ENCODE measurements at places on chromosomes 11 and 22.

DNA sequence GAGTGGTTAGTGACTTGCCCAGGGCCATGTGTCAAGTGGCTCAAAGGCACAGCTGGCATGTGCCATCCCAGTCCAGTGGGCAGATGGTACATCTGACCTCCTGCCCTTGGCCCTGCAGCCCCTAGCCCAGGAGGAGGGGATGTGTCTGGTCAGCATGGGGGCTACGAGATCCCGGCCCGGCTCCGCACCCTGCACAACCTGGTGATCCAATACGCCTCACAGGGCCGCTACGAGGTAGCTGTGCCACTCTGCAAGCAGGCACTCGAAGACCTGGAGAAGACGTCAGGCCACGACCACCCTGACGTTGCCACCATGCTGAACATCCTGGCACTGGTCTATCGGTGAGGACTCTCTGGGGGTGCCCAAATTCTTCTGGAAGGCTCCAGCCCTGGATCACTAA is 5.7 kb upstream of the RAB1B start:
- no peak for DNase-seq

DNA sequence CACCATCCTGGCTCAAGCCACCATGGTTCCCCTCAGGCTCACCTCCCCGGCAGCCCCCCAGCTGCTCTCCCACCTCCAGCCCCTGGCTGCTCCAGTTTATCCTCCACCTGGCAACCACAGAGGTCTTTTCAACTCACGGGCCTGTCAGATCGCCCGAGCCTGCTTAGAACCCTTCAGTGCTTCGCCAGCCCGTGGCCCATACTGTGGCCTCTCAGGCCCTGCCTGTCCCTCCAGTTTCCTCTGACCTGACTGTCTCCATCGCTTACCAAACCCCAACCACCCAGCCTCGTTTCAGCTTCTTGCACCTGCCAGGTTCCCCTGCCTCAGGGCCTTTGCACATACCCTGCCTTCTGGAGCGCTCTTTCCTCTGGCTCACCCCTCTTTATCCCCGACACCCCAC is 6.9 kb downstream of the KCNC1 start:
- DNase-seq, result no peak

GRCh38 chr11:133064961-133065360 is 467.3 kb downstream of the OPCML start:
- DNase-seq, result no peak

- no peak for DNase-seq
Measured at GRCh38 chr11:83520849-83521248, 234.7 kb upstream of the CCDC90B start.

DNA sequence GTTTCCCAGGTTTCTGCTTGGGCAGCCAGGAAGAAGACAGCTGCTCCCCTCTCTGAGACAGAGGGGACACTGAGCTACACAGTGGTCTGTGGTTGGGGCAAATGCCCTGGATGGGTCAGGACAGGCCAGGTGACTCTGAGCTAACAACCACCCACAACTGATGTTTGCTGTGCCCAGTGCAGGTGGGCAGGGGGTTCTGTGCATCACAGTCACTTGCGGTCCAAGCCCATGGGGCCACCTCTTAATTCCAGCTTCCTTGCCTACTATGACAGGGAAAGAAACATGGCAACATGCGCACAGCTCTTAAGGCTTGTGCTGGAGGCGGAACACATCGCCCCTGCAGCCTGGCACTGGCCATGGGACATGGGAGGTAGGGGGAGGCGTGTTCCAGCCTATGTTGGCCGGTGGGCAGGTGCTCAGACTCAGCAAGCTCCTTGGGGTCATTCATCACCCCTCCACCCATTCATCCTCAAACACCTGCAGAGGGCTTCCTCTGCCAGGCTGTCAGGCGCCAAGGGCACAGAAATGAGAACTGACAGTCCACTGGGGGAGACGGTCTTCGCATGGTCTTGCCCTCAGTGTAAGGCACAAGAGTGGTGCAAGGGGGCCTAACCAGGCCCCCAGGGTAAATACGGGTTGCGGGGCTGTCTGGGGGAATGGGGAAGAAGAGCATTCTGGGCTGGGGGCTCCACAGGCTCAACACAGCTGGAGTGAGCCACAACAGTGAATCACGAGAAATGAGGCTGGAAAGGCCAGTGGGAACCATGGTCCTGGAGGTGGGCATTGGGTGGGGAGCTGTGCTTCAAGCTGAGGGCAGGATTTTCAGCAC is 55.6 kb downstream of the ARFGAP3 start:
- no peak for DNase-seq

DNA sequence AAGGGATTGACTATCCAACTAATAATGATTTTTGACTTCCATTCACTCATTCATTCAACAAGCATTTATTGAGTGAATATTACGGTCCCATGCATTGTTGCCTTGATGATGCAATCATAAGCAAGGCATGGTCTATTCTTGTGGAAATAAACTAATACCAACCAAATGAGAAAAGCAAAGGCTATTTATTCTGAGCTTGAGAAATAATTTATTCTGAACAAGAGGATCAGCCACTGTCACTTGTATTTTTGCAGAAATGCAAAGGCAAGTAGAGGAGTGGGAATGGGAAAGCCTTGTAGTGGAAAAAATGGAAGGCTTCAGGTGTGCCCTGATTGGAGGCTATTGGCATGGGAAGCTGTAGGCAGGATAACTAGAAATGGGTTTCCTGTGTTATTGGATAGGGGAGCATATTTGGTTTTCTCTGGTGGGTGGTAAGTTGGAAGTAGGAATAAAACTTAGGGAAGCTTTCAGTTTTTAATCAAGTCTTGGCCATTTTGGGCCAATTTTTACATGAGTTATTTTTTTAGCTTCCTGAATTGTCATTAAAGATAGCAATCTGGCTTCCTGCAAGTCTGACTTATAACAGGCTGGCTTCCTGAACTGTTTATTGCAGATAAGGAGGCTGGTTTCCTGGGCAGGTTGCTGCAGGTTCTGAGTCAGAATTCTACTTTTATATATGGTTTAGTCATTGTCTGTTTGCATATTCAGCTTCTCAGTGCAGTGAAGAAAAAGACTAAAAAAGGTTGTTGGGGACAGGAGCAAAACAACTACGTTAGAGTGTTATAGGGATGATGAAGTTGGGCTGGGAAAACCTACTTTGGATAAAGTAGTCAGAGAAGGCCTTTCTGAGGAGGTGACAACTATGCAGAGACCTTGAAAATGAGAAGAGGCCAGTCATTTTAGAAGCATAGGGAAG is 106.7 kb downstream of the APIP start:
- DNase-seq, result no peak

DNA sequence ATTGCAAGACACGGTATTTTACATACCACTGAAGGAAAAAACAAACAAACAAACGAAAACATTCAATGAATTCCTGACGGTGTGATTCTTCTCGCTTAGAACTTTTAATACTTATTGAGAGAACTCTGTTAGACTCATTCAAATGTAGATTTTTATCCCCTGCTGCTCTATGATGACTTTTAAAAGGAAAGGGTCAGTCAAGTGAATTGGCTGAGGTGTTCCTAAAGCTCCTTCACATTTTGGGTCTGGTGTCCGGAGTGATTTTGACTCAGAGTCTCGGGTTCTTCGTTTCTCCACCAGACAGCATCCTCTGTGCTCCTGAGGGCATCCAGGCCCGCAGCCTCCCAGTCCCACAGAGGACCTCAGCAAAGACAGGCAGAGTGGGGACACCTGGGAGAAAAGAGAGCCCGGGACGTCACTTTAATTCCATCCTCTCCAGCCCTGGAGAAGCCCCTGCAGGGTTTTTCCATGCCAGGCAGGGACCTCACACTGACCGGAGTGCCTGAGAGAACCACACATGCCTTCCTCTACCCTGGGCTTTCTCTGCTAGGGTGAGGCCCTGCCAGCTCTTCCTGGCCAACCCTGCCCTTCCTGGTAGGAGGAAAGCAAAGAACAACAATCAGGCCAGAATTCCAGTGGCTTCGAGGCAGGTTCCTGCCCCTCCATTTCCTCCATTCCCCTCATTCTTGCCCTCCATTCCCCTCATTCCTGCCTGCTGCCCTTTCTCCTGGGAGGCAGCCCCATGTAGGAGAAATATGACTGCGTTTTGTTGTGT is 1.4 kb upstream of the CSF2RB start:
- DNase-seq, result no peak

GRCh38 chr11:123258877-123259276 is 63.8 kb upstream of the CLMP start:
- no peak for DNase-seq

DNA sequence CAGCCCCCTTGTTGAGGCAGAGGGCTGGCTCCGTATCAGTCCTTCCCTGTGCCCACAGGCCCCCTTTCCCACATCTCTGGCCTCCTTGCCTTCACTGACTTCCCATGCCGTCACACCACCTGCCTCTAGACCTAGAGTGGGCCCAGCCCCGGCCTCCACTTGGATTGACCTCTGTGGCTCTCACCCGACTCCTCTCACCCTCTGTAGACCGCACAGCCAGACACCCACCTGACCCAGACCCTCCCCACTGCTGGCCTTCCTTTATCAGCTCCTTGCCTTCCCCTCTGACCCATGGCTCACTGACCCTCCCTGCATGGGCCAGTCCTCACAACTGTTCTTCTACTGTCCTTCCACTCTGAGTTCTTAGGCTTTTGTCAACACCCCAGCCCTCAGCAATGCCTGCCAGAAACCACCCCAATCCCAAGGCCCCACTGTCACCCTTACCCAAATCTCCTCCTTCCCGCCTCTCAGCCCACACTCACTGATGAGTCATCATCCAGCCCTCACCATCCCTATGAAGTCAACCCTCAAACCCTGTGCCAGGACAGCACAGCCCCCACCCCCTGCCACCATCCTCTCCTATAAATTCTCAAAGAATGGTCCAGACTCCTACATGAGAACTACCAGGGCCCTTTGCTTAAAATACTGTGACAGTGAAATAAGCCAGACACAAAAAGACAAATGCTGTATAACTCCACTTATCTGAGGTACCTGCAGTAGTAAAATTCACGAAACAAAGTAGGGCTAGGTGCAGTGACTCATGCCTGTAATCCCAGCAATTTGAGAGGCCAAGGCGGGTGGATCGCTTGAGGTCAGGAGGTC is 53.4 kb downstream of the SCGB1A1 start:
- DNase-seq, result no peak

- no peak for DNase-seq
Measured at GRCh38 chr22:49734390-49734789, 93.3 kb downstream of the BRD1 start.

GRCh38 chr22:34800260-34800980 is 265.5 kb upstream of the ISX start:
- DNase-seq, result peak; percentile 11

- DNase-seq, result peak; percentile 31
Measured at GRCh38 chr11:8219257-8220021, 44.2 kb downstream of the LMO1 start.
